T-cell (primary cell): ENCODE measurements at places on chromosomes 11 and 22.

GRCh38 chr11:108121274-108122155 is at the start of gene ACAT1:
ACAT1 (plus strand) TSS chr11:108121567; CDS start chr11:108121607, 40 bp downstream.
- peak; percentile 98 for DNase-seq

GRCh38 chr11:128714881-128715280 is 21.0 kb downstream of the FLI1 start:
- no peak for DNase-seq

GRCh38 chr11:101923554-101923953 is 7.2 kb upstream of the ANGPTL5 start:
- DNase-seq = no peak

GRCh38 chr22:25281675-25282345 is 62.4 kb downstream of the CRYBB2 start:
- DNase-seq = no peak

DNA sequence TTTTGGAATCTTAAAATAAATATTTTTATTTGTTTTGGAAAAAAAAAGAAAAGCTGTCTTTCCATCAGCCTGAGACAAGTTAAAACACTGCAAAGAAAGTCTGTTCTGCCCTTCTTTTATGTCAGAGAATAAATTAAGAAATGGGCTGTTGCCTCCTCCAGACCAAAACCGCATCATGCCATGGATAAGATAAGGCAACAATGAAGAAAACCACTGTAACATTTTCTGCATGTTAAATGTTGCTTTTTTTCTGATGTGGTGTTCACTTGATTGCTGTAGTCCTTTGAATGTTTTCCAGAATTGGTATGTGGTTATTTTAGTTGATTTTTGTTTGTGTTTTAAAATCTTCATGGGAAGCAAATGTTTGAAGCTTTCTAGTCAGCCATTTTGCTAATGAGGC is 319.2 kb upstream of the CNTN5 start:
- DNase-seq = no peak

DNA sequence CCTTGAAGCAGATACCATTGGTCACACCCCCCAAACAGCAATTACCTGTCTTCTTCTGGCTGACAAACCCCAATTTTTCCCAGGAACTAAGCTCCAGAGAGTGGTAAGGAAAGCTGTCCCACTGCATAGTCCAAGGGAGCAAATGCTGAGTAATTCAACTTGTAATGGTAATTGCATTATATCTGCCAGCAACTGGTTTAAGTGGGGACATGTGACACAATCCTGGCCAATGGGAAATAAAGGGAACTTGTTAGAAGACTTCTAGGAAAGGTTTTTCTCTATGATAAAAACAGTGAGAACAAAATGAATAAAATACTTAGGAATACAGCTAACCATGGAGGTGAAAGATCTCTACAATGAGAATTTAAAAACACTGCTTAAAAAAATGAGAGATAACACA is 9.5 kb upstream of the ISX start:
- DNase-seq = no peak

GRCh38 chr11:45543808-45544422 is 121.5 kb downstream of the CHST1 start:
- no peak for DNase-seq

GRCh38 chr11:8459711-8460399 is 134.2 kb downstream of the STK33 start:
- no peak for DNase-seq

GRCh38 chr11:61773356-61773755 is 19.0 kb downstream of the TMEM258 start:
- DNase-seq = no peak

- no peak for DNase-seq
These were observed 141.0 kb downstream of the ARHGAP42 start for GRCh38 chr11:100827934-100828661.

DNA sequence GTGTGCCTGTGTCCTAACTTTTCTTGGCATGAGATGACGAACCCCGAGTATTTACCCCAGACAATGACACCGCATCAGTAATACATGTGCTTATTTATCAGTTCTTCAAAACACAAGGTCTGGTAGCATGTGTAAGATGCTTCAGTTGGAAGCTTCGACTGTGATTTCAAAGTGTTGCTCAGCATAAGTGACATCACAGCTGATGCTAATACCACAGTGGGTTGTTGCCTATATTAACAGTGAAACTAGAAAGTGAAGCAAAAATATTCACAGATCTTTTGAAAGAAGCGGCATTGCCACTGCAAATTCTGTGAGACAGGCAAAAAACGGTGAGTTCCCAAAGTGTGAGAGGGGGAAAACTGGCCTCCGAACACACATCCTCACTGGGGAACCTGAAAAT is 18.4 kb upstream of the TTC12 start:
- DNase-seq = no peak

GRCh38 chr22:16915701-16916100 is 90.5 kb upstream of the XKR3 start:
- DNase-seq = no peak

DNA sequence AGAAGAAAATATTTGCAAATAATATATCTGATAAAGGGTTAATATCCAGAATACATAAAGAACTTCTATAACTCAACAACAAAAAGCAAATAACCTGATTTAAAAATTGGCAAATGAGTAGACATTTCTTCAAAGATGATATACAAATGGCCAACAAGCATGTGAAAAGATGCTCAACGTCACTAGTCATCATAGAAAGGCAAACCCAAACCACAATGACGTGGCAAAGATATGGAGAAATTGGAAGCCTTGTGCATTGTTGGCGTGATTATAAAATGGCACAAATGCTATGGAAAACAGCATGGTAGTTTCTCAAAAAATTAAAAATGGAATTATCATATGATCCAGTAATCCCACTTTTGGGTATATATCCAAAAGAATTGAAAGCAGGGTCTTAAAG is 466.3 kb downstream of the TBC1D22A start:
- no peak for DNase-seq

DNA sequence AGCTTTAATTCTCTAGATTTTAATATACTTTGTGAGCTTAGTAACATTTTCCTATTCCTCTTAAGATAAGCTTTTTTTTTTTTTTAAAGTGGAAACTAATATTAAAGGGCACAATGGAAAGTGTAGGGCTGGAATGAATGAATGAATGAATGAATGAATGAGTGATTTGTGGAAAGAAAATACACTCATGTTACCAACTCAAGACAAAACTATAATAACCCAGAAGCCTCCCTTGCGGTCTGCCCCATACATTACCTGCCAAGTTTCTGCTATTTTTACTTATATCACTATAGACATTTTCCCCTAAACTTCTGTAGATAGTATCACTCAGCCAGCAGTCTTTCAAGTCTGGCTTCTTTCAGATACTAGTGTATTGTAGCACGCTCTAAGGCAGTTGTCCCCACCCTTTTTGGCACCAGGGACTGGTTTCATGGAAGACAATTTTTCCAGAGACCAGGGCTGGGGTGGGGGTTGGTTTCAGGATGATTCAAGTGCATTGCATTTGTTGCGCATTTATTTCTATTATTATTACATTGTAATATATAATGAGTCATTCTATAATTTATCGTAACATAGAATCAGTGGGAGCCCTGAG is 932.2 kb downstream of the TBC1D22A start:
- no peak for DNase-seq

DNA sequence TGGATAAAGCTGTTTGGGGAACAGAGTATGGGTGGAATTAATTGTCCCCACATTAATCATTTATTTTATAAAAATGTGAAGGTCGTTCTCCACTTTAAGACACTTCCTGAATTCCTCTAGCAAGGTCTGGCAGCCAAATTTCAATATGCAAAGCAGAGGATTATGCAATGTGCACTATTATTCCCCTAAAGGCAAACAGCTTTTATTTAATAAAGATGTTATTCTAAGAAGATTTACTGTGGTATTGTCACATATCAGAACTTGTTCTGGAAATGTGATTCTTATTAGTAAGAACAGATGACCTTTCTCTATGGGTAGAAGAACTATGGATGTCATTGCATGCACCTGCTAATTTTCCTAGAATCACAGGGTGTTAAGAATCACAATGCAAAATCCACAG is 1128.8 kb upstream of the CCDC90B start:
- DNase-seq = no peak

DNA sequence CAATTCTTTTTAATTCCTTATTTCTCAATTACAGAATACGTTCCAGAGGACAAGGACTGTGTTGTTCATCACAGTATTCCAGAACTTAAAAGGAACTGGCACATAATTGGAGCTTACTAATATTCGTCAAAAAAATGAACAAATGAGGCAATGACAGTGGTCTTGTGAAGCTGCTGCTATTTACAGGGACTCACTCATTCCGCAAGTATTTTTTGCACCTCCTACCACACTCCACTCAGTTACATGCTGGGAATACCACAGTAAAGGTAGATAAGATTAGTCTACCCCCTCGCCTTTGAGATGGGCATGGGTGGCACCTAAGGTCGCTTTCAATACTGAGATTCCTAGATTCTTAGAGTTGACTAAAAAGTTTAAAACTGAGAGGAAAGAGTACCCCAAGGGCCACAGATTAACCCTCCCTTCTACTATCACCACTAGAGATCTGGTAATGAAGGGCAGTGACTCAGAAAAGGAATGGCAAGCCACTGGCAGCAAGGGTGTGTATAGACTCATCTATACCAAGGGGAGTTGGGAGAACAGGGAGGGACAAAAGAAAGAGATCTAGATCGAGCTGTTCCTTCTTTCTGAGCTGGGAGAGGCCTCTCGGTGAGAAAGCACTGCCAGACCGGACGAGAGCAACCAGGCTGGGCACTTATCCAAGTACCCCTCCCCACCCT is 85.0 kb downstream of the RPL27A start:
- no peak for DNase-seq

- DNase-seq = no peak
These were observed 413.8 kb upstream of the ARHGAP42 start for GRCh38 chr11:100273066-100273815.

GRCh38 chr22:41636467-41636866 is 15.4 kb downstream of the XRCC6 start:
- DNase-seq = no peak

DNA sequence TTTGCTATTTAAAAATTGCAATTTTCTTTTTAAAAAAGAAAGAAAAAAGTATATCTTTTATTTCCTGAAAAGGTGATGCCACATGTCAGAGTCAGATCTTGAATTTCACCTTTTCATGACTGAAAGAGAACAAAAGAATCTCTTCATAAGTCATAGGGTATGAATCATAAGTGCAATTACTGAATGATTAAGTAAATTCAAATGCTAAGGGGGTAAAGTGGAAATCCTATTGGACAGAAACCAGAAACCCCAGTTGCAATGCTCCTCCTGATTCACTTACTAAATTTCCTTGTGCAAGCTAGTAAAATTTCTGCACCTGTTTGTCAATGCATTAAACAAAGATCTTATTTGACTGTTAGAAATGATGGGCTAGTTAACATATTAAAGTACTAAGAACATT is 8.2 kb upstream of the PRRG4 start:
- no peak for DNase-seq

DNA sequence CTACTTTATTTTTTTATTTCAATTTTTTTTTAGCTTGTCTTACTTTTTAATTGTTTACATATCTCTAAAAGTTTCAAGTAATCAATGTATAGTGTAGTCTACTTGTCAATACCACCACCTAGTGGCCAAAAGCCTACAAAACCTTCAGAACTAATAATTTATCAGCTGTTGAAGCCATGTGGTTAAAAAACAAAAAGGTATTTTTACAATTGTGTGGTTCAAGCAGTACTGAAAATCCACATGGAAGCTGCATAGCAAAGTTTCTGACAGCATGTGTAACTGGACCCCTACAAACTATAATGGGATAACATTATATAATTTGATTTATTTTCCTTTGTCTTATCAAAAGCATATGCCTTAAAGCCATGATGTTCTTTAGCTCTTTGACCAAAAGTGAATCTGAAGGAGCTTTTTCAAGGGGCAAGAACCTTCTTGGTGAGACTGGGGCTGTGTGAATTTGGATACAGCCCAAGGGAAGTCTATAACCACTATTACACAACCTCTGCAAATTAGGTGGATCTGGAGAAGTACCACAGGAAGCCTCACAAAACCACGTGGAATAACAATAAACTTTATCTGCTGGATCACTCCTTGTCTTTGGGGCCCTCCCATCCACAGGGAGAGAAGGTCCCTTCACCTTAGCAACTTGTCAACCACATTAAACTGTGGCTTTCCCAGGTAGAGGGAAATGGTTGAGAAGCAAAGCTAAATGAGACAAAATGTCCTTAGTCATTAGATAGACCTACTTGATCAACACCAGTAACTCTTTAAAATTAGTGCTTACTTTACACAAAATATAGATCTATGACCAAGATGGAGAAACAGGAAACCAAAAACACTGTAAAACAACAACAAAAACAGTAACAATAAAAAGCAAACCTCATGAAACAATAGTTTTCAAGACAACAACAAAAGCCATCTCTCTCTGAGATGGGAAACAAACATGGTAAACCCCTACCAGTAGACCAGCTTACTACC is 9.9 kb downstream of the NARS2 start:
- no peak for DNase-seq

GRCh38 chr22:32106930-32107329 is 52.2 kb downstream of the C22orf42 start:
- DNase-seq = no peak

DNA sequence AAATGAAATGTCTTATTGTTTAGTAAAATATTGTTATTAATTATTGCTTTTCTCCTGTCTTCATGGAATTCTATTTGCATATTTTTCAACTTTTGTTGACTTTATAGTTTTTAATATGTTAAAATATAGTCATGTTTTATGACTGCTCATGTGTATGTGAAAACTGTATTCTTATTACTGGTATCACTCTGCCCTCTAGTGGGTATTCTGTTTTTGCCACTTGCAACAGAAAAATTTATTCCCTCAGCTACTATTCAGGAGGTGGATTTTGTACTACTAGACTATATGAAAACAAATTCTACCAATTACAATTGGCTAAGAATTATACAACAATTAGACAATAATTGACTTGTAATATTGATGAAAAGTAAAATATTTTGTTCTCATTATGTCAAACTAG is 45.0 kb downstream of the OR4C6 start:
- DNase-seq = no peak

GRCh38 chr22:36463783-36464184 is 17.7 kb downstream of the TXN2 start:
- no peak for DNase-seq

- DNase-seq = no peak
These were observed 101.6 kb downstream of the NTM start for GRCh38 chr11:131471976-131472375.

DNA sequence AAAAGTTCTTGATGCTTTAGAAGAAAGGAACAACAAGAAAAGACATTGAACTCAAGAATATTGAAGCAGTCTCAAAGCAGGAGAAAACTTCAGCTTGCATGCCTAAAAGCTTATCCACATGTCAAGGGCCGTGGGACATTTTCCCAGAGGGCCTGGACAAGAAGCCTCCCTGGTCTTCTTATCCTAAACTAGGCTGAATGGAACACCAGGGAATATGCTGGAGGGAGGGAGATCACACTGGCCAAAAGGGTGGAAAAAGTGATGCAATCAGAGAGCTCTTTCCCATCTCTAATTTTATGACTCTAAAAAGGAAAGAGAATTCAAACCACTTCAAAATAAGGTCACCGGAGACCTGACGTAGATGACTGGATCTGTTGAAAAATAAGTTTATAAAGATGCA is 107.2 kb downstream of the MPPED2 start:
- DNase-seq = no peak

DNA sequence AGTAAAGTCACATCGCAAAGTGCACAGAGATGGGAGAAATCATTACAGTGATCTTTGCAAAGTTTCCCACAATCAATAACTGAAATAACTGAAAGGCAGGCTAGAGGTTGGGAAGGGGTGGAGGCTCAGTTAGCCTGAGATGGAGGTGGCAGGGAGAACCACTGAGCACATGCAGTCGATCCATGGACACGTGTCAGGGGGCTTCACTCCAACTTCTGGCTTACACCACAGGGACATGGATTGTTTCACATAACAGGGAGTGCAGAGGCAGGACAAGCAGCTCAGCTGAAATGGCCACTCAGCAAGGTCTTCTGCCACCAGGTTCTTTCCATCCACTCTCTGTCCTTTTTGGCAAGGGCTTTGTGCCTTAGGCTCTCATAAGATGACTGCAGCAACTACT is 35.1 kb upstream of the MICAL2 start:
- DNase-seq = no peak
